Activated T-cell treated with anti-CD3 and anti-CD28 coated beads for 1 hour (primary cell): ENCODE measurements at places on chromosomes 2 and 18.

DNA sequence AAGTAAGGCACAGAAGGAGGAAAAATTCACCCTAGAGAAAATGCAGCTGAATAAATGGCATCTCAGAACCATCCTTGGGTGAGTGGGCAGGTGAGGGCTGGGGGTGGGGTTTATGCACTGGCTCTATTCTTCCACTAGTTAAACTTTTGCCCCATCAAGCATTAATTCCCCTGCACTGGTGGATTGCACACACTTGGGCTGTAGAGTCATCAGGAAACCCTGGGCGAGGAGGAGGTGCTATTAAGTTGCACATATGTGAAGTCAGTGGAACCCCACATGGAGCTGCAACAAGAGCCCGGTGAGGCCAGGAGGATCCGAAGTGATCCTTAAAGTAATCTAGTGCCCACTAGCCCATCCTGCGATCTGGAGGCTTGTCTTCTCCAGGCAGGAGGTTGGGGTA is 6.8 kb upstream of the DNAJB2 start:
- no peak for DNase-seq

- DNase-seq = no peak
Observed at GRCh38 chr2:27070653-27071276, 689 bp downstream of the OST4 start.

GRCh38 chr2:3102922-3103569 is 274.6 kb downstream of the EIPR1 start:
- no peak for DNase-seq

- no peak for DNase-seq
Observed at GRCh38 chr2:25617948-25618646, 55.3 kb downstream of the DTNB start.

DNA sequence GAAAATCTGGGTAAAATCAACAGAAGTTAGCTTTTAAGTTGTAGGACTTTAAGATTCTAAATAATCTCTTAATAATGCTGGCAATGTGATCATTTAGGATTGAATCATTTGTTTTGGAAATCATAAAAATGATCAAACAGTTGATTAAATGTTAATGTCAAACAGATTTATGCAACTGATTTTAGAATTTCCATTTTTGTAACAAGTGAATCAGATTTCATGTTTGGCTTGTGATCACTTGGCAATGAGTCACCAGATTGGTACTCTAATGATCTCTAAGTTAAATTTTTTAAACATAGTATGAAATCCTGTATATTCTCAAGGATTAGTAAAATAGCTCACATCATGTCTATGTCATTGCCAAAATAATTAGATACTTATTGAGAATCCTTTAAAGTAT is 50.1 kb upstream of the UNC80 start:
- no peak for DNase-seq

DNA sequence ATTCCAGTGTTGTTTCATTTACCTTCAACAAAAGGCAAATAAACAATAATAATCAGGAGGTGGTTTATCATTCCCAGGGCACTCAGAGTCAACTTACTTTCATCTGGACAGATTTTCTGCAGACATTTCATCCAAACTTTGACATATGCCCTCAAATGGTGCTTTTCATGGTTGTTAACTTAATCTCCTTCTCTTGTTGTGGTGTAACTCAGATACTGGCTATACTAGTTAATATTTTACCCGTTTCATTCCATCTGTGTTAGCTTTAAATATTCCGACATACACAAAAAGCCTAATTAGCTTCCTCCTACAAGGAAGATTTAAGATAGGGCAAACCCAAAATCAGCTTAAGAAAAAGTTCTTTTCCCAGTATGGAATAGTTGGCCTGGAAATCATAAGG is 44.4 kb upstream of the RPE start:
- no peak for DNase-seq

DNA sequence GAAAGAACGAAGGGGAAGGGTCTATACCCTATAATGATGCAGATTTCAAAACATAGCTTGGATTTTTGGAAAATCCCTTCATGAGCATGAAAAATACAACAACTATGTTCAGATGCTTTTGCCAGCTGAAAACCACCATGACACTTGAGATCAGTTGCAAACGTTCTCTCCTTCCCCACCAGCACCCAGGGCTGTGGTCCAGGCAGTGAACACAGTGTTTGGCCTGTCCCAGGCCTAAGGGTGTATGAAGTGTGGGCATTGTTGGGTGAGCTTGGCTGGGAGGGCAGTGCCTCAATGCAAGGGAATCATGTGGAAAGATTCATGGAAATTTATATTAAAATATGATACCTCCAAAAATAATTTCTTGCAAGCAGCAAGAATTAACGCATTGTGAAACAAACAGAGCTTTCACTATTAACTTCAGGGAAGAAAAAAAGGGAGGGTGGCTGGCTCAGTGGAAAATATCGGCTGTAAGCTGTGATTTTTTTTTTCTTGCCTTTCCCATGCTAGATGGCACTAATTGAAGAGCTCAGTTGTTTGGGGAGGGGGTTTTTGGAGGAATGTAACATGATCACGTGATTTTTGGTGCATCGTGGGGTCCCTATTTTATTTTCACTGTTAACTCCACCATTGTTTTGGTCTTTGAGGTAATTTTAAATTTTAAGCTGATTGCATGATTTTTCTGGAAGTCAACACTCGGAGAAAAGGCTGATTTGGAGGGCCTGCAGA is 52.0 kb downstream of the CDC42EP3 start:
- no peak for DNase-seq

GRCh38 chr2:10477443-10478297 is 29.5 kb upstream of the ODC1 start:
- no peak for DNase-seq

GRCh38 chr2:157747695-157748370 is 119.2 kb upstream of the ACVR1C start:
- DNase-seq = no peak

- DNase-seq = no peak
Observed at GRCh38 chr2:46804794-46805193, 110.8 kb downstream of the MCFD2 start.

- no peak for DNase-seq
Observed at GRCh38 chr2:157769856-157770255, 106.3 kb downstream of the ACVR1 start.

- DNase-seq = no peak
Observed at GRCh38 chr2:28643911-28644334, 107.7 kb upstream of the PPP1CB start.

- no peak for DNase-seq
Observed at GRCh38 chr2:199962203-199962602, 6.8 kb downstream of the MAIP1 start.

DNA sequence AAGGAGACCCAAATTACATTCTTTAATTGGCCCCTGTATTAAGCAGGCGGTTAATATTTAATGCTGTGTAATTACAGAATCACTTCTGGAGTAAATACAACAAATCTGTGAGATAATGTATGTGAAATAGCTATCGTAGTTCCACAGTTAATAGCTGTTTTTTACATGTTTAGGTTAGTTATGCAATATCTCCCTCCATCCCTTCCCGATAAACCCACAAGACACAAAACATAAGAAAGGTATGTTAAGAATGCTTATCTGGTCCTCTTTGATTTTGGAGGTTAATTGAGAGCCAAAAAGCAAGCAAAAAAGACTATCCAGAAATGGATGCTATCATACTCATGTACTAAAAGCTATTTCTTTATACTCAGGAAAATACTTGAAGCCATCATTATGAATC is 49.1 kb downstream of the ZNF638 start:
- DNase-seq = no peak

DNA sequence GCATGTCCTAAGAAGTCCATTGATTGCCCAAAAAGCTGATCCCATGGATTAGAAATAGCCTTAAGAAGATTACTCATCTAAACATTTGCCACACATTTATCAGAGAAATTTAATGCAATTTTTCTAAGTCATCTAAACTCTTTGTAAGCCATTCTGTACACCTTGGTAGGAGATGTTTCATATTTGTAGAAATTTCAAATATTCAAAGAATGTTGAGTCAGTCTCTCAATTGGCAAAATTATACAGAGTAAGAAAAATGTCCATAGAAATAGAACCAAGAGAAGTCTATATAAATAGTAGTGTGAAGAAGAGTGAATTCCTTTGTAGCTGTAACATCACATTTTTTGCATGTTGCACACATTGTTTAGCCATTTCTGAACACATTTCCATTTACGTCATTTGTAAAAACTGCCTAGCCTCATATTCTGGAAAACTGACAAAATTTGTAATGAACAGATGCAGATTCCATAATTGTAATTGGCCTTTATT is 128.6 kb downstream of the MSTN start:
- no peak for DNase-seq

- no peak for DNase-seq
Observed at GRCh38 chr18:61528961-61529360, 195.7 kb downstream of the CDH20 start.

DNA sequence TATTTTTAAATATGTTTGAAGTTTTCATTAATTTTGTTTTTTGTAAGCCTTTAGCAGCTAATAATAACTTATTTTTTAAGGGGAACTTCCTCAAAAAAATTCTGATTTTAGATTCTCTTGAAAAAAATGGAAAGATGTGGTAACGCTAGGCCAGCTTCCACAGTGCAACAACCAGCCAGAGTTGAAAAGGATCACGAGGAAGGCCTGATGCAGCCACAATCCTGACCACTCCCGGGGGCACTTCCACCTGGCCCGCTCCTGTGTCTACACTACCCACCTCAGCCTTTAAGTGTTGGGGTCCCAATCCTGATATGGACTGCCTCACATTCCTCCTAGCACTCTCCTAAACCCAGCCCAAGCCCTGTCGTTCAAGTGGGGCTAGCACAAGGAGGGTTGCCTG is 101.1 kb downstream of the TMEM17 start:
- DNase-seq = no peak

GRCh38 chr2:12990523-12990922 is 273.8 kb downstream of the TRIB2 start:
- no peak for DNase-seq

DNA sequence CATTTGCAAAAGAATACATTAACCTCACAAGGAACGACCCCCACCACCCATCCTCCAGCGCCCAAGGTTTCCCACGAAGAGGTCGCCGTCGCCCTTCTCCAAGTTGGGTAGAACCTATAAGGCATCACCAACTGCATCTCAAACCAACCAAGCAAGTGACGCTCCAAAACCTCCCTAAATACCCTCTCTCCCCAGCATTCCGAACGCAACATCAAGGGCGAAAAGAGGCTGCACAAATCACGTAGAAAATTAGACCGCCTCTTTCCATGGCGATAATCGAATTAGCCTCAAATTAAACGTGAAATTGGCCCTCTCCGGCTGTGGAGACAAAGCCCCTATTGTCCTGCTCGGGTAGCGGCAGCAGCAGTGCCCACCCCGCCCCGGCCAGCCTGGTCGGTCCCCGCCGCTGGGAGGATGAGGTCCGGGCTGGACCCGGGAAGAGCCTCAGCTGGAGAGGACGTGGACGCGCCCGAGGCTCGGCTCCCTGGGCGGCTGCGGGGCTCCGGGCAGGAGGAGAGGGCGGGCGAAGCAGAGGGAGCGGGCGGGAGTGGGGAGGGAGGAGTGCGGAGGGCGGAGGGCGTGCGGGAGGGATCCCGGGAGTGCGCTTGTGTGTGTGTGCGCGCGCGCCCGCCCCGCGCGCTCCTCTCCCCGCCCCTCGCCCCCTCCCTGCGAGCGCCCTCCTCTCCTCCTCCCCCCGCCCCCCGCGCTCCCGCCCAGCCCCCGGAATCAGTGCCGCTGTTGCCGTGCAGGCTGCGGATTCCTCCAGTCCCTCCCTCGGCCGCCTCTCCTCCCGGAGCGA is at the start of gene SPTBN1:
Gene SPTBN1, plus strand, starts transcription at position 765 of the 799 bp plus-strand sequence. CDS start 70,092 bp downstream, outside the sequence.
- no peak for DNase-seq

GRCh38 chr2:209990838-209991237 is 11.6 kb upstream of the RPE start:
- DNase-seq = no peak

GRCh38 chr2:190646780-190647522 is 1.9 kb upstream of the NAB1 start:
- no peak for DNase-seq

GRCh38 chr2:18630941-18631340 is 41.6 kb upstream of the NT5C1B start:
- no peak for DNase-seq

- DNase-seq = no peak
Observed at GRCh38 chr2:37604716-37605115, 66.7 kb downstream of the CDC42EP3 start.

- no peak for DNase-seq
Observed at GRCh38 chr2:186913870-186914269, 64.9 kb upstream of the ZSWIM2 start.

GRCh38 chr2:41344529-41344928 is 703.3 kb upstream of the PKDCC start:
- no peak for DNase-seq

DNA sequence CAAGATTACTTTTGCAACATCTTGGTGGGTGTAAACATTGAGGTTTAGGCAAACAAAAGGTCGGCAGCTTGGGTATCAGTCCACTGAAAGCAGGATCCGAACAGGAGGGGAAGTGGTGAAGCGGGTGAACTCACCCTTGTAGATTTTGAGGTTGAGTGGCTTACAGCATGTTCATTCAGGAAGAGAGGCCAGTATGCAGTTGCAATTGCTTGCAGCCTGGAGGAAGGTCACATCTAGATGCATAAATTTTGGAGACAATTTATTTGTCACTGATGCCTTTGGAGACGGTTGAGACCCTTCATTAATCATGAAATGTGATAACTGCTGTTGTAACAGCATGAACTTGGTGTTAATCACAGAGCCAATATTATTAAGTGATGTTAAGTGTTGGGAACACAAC is 131.1 kb downstream of the LTBP1 start:
- no peak for DNase-seq
